ENCODE measurements at places on chromosomes 3 and 15.

DNA sequence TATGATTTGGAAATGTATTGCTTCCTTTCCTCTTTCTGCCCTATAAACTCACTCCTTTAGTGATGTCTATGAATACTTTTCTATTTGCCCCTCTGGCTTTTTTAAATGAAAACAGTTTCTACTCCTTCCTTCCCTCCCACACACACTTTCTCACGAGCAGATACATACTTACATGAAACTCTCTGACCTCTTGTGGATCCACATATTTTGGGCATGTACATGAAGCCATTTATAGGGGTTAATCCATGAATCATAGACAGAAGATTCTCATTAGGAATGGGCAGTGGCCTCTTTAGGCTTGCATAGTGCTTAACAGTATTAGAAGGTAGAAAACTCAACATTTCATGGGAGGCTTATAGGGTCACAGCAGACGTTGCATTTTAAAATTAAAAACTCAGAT, 24.8 kb downstream of the ANAPC13 start:
- no peak for DNase-seq

DNA sequence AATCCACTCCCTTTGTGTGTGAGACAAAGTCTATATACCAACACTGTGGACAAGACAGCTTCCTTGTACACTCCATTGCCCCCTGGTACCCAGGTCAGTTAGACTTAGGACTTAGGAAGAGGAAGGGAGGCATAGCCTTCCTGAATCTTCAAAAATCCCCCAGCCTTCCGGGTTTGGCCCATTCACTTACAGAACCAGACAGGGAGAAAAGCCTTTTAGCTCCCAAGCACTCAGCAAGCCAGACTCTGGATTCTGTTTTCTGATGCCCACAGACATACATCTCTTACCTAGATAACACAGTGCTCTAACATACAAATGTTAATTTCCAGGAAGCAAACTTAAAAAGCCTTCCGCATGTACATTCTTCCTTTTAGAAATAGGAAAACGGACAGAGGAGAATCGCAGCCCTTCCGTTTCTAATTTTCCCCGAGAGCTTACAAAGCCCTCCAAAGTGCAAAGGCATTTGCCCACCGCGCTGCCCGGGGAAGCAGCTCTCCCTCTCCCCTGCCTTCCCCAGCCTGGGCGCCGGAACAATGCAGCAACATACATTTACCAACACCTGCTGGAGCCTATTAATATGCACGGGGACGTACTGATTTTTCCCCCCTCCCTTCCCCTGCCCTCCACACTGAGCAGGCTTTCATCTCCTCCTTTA, 442.0 kb downstream of the MAGI1 start:
- no peak for DNase-seq

- no peak for DNase-seq
These were observed 8.4 kb upstream of the PLA1A start for GRCh38 chr3:119589102-119589773.

DNA sequence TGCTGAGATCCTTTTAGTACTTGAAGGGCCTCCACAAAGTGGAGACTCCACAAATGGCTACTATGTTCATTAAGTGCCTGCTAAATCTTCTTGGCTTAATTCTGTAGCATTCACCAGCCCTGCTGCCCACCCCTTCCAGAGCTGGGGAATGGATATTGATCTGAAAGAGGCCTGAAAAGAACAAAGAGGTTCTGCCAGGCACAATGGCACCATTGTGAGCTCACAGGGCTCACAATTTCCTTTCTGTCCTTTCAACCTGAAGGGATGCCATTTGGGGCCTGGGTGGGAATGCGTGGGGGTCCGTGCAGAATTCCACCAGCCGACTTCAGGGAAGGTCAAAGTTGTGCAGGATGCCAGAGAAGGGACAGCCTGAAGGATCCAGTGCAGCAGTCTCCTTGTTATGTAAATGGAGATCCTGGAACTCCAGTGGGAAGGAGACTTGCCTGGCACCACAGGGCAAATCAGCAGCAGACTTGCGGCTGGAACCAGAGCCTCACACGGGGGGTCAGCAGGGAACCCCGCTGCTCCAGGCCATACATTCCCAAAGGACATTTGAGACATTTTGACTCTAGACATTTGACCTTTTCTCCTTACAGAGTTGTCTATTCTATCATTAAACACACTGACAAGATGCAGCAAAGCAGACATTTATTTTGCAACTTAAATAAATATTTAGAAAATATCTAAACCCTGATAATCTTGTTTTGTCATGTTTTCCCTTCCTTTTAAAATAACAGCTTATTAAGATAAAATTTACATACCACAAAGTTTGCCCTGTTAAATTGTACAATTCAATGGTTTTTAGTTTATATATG, 21.5 kb upstream of the MORF4L1 start:
- DNase-seq = no peak

DNA sequence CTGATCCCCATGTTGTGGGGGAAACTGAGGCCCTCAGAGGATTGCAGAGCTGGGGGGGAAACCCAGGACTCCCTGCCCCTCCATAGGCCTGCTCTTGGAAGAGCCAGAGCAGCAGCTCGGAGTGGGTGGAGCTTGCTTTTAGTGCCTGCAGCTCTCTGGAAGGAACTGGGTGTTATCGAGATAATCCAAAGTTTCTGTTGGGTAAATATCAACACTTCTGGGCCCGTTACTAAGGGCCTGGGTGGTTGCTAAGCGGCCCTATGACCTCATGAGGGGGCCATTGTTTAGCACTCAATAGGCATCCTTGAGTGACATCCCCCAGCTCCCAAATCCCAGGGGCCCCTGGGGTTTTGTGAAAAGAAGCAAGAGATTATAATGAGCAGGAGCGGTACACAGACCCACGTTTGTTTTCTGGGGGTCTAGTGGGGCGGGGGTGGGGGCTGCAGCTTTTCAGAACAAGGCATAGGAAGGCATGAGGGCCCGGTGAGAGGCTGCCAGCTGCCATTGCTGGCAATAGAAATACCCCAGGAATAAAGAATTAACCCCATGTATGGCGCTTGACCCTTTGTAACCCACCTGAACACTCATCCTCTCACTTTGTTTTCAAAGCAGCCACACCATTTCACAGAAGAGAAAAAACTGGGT, 48.3 kb upstream of the ATP2B2 start:
- DNase-seq = peak; percentile 49

- DNase-seq = no peak
These were observed 1025.4 kb downstream of the FHIT start for GRCh38 chr3:60225848-60226247.

- DNase-seq = no peak
These were observed 42.7 kb downstream of the KIF9 start for GRCh38 chr3:47239929-47240328.

DNA sequence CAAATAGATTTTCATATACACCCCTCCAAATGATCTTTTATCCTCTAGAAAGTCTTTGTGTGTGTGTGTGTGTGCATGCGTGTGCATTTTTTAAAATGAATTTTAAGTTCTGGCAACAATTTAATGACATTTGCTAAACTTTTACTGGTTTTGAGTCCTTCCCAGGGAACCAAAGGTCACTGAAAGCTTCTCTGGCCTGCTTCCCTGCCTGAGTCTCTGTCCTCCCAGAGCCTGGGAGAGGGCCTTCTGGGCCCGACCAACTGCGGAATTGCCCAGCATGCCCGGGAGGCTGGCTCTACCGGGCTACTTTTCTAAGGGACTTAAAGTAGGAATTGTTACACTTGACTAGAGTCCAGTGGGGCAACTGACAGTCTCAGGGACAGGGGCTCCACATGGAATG, 7.4 kb upstream of the RBPMS2 start:
- no peak for DNase-seq

DNA sequence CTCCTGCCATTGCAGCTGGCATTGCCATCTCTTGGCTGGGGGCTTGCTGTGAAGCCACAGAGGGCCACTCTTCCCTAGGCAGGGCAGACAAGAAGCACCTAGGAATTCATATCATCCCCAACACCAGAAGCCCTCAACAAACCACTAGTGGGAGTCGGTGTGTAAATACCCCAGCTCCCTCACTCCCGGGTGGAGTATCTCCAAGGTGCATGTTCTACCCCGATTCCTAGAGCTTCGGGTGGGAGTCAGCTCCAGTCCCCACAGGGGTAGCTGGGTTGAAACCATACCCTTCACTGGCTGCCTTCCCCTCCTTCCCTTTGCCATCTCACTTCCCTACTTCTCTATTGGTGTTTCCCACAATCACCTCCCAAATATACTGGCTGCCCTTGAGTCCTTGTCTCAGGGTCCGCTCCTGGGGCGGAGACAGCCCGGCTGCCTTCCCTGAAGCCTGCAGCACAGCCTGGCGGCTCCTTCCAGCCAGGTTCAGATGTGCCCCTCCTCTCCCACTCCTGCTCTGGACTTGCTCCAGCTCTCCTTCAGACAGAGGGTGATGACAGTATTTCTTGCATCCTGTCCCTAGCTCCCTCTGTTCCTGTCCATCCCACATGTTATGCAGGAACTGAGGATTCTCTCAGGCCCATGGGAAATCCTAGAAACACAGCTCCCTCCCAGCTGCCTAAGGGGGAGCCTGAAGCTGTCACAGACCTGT, 33.3 kb downstream of the FAM3D start:
- no peak for DNase-seq

DNA sequence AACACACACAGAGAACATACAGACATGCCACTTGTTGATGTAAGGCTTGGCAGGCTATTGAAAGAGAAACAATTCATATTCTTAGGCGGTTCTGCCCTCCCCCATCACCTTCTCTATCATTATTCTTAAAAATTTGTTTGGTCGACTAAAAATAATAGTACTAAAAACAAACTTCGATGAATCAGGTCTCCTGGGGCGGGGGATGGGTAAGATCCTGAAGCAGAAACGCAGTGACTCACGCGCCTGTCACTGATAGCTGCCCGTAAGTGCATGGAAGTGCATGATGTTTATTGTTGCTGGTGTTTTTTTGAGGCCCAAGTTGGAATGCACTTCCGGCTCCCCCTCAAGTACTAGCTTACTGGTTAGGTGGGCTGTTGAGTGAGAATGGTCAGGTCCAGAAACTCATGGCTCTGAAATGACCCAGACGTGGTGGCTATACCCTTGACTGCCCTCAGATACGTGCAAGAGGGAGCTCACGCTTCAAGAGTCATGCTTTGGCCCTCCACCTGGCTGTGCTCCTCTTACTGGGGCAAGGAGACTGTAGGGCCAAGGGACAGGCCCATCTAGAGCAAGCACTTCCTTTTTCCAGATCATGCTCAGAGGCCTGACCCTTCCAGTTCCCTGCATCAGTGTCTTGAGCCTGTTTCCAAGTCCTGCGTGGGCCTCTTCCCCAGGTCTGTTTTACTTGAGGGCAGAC, 10.9 kb downstream of the SMAD3 start:
- no peak for DNase-seq

DNA sequence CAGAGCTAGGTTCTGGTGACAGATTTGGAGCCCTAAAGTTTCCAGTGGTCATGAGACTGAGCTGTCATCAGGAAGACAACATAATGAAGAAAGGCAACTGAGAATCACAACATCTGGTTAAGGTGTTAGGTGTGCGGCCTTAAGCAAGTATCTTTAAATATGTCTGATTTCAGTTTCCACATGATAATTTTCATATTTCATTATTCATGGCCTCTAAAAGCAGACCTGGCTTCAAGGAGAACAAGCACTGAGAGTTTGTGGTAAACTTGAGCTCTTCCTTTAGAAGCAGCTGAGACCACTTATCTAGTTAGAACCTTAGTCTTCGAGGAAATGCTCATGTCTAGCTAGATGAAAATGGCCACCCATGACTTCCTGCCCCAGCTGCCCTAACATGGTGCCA, 25.7 kb upstream of the MYLK start:
- DNase-seq = no peak

DNA sequence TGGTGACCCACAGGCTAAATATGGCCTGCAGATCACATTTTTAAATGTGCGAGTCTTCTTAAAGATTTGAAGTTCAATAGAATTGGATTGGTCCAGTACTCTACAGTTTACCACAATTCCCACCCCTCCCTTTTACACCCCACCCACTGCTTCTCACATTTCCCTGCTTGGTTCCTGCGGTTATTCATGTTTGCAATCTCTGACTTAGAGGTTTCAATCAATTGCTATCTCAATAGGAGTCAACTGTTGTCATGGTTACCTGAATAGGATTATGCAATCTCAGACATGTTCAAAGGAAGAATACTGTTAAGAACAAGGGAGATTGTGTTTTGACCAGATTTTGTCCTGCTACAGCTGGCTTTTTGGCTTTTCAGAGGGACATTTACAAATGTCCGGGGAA, 4.9 kb upstream of the C3orf49 start:
- DNase-seq = no peak

Measured in WTC11 (cell line).